ENCODE measurements at places on chromosomes 7 and 10. TPM values are rescaled to one million over a fixed set of nuclear protein-coding genes. Genes with fewer than 3 reads are reported as not detected.

Gene CPA2
- total RNA-seq = not detected

Gene OR6V1
- total RNA-seq = not detected

Gene KEL
- not detected for total RNA-seq

Gene AKR1D1
- total RNA-seq = not detected

Gene DPYSL4
- 11.7 TPM for total RNA-seq

Gene HOXA5
- total RNA-seq = not detected

Gene MYPN
- total RNA-seq = not detected

Gene NOS3
- total RNA-seq = 0.14 TPM

Gene OPN1SW
- not detected for total RNA-seq

Gene ZCCHC24
- 2.0 TPM for total RNA-seq

Gene CPXM2
- 0.07 TPM for total RNA-seq

Gene PNLIPRP3
- 29.0 TPM for total RNA-seq

Gene OGDHL
- under 0.01 TPM for total RNA-seq

Gene GDF2
- not detected for total RNA-seq
